Dermis blood vessel endothelial cell (primary cell): ENCODE measurements at places on chromosomes 7 and 10. TPM values are rescaled to one million over a fixed set of nuclear protein-coding genes. Genes with fewer than 3 reads are reported as not detected.

- no peak for DNase-seq
These were observed 23.6 kb upstream of the ADCYAP1R1 start for GRCh38 chr7:31028417-31028992.

DNA sequence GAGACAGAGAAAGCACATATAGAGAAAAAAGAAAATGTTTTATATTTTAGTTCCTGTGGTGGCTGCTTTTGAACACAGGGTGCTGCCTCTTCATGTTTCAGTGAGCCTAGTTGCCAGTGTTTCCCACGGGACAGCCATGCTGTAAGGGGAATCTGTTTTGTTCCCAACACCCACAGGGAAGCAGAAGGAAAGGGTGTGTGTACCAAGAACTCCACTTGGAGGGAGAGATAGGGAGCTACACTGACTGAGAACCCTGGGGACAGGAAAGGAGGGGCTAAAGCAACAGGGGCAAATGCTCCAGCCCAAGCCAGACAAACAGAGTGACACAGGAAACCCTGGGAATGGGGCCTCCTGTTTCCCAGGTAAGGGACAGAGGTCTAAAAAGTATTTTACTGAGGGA, 40.2 kb downstream of the FRMPD2 start:
- no peak for DNase-seq

DNA sequence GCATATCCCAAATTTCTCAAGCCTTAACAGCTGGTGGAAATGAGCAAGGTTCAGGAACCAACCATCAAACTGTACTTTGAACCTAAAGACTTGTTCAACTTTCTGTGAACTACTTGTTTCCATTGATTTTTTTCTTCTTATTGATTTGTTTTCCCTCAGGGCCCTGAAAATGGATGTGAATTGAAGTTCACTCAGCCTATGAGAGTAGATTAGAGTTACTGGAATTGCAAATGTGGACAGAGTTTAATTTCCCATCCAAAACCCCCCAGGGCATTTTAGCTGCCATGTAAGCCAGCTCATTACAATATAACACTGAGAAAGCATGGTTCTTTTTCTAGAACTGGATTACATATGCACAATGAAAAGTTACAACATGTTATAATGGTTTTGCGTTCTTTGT, 1105.7 kb downstream of the REEP3 start:
- DNase-seq: no peak

GRCh38 chr7:148620749-148621359, 30.3 kb downstream of the C7orf33 start:
- no peak for DNase-seq

DNA sequence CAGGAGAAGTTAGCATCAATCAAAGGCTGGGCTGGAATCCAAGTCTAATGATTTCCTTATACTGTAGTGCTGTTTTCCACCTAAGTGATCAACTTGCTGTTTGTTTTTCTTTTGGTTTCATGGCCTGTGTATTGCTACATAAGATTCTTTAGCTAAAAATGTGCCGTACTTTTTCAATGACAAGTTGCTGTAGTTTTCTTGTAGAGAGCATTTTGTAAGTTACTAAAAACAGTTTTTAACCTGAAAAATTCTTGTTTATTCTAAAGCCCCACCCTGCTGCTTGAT, 1.3 kb downstream of the HELLS start:
- peak; percentile 36 for DNase-seq

- DNase-seq: no peak
These were observed 20.4 kb upstream of the LIMK1 start for GRCh38 chr7:74063223-74063641.

GRCh38 chr7:132080967-132081668, 495.2 kb downstream of the PLXNA4 start:
- no peak for DNase-seq

DNA sequence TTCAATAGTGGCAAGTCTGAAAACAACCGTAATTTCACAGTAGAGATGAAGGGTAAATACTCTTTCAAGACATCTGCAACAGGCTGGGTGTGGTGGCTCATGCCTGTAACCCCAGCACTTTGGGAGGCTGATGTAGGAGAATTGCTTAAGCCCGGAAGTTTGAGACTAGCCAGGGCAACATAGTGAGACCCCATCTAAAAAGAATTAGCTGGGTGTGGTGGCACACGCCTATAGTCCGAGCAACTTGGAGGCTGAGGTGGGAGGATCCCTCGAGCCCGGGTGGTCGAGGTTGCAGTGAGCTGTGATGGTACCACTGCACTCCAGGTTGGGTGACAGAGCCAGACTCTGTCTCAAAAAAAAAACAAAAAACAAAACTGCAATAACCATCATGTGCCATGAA, 71.8 kb downstream of the PFKFB3 start:
- DNase-seq: no peak

DNA sequence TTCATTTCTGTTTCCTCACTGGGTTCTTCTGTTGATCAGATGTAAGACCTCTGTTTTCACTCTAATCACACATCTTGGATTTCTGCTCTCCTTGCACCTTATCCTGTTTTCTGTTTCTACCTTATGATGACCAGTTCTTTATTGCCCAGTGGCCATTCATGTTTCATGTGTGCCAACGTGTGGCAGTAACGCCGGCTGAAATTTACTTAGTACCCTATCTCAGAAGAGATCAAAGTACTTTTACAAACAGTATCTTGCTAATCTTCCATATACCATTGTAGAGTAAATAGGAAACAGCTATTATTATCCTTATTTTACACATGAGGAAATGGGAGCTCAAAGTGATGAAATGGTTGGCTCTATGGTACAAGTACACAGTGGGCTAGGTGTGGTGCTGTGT, 74.0 kb downstream of the GATA3 start:
- no peak for DNase-seq

DNA sequence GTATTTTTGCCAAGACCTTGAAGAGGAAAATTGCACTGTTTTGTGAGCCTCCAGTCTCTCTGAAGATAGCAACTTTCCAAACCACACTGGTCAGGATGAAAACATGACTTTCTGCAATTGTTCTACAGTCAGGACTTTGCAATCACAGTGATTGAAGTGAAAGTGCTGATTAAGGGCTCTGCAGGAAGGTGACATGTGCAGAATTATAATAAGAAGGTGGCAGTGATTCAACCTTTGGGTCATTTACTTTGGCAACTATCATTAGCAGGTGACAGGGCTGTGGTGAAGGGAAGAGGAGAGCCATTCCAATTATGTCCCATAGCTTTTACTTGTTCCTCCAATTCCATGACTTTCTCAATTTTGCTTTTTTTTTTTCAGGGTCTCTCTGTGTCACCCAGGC, 350.0 kb upstream of the FZD8 start:
- no peak for DNase-seq

- peak; percentile 70 for DNase-seq
These were observed 18.7 kb upstream of the ZNF488 start for GRCh38 chr10:47402641-47403301.

GRCh38 chr10:110887560-110887959, 15.8 kb downstream of the PDCD4 start:
- DNase-seq: no peak

GRCh38 chr7:77935652-77936348, 137.2 kb downstream of the PHTF2 start:
- peak; percentile 20 for DNase-seq

DNA sequence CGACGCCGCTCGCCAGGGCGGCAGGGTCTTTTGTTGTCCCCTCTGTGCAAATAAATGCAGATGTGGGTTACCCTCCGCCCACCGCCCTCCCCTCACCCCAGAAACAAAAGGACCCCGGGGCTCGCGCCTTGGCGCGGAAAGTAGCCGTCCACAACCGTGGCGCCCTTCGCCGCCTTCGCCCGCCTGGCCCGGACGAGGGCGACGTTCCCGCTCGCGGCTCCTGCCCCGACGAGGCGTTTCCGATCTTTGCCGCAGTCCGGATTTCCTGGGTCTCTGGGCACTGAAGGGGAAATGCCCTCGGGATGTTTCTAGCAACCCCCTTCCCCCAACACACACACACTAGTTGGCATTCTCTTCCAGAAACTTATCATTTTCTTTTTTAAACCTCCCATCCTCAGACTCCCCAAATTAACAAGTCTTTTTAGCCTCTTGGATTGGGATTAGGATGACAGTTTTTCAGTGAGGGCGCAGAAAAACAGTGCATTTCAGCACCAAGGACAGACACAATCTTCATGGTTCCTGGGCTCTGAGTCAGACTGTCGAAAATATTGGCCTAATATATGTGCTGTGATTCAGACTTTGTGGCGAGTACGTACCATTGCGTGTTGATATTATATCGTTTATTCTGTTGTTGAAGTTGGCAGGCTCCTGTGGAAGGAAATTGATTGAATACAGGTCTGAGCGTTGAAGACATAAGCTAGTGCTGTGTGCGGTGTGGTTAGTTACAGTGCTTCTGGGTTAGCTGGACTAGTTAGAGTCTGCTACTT, 771 bp downstream of the PHYHIPL start:
- peak; percentile 10 for DNase-seq

- DNase-seq: no peak
These were observed 1.7 kb downstream of the FOXP2 start for GRCh38 chr7:114416129-114416990.

DNA sequence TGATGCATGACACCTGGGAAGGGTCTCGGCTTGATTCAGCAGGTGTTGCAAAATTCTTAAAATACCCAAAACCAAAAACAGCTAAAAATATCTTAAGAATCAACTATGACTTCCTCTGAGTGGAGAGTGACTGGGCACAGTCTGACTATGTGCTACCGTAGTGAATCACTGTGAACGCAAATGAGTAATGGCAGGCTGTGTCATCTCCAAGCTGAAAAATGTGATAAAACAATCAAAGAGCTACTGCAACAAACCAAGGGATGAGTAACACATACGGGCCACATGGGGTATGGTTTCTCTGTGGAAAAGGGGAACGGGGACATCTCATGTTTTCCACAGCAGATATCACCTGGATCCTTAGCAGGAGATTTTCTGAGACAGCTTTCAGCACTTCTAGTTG, 127.5 kb downstream of the ABCA13 start:
- DNase-seq: peak; percentile 3

- no peak for DNase-seq
These were observed 105.5 kb upstream of the WAC start for GRCh38 chr10:28427376-28427775.

GRCh38 chr10:104255311-104255981, 754 bp downstream of the GSTO1 start:
- DNase-seq: peak; percentile 93

GRCh38 chr7:14303536-14303935, 314.1 kb upstream of the ETV1 start:
- DNase-seq: no peak

GRCh38 chr7:96521068-96521894, 188.4 kb downstream of the SEM1 start:
- DNase-seq: no peak

DNA sequence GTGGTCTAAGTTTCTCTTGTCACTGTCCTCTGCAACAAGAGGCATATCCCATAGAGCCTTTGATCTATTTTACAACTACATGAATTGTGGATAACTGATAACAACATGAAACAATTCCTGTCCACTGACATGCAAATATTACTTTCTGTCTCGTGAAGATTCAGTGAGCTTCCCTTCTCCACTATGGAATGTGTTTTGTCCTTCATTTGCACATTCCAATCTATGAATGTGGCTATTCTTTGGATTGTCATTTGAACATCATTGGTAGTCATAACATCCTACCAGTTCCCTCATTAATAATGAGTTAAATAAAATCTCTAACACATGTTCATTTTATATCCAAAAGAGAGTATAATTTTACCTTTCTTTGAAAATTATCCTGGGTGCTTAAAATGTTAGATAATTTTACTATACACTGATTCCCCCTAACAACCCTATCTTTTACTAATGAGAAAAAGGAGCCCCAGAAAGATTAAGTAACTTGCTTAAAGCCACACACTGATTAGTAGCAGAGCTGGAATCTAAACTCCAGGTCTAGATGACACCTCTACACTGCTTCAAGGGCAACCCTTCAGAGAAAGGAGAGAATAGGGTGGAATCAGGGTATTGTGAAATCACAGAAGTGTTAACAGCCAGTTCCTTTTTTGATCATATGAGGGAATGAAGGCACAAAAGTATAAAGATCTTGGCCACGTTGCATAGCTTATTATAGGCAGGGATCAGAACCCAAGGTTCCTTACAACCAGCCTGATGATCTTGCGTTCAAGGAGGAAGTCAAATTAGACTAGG, 39.1 kb downstream of the PDE1C start:
- DNase-seq: no peak

DNA sequence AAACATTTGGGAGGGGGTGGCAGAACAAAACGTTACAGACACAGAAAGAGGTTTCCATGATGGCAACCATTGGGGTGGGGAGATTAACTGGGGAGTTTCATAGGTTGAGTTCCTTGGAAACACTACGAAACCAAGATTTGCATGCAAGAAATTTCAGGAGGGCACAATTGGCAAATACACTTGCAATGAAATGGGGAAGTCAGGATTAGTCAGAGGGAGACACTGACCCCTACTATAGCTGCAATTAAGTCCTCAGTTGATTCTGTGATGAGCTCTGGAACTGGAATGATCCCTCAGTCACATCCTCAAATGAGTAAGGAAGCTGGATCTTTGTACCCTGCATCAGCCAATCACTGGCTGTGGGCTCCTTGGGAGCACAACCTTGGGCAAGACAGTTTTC, 22.1 kb downstream of the CPEB3 start:
- DNase-seq: no peak

DNA sequence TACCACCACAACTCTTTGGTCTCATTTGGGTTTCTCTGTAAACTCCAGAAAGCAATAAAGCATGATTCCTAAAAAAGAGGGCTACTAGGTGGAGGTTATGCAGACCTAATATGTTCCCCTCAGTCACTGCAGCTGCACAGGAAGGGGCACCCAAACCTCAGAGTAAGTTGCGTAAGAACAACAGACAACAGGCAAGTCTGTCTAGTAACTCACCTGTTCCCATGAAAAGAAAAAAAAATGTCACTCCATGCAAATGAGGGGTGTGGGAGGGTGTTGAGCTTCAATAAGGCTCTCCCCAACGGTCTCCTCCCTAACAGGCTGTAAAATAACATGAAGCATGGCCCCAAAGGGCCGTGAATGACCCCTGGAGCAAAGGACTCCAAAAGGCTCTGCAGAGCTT, 461.4 kb downstream of the KCNMA1 start:
- no peak for DNase-seq

PDK4 gene
- 88.9 and 105 TPM in 2 replicates for total RNA-seq

STK31 gene
- total RNA-seq: 0.17 and 0.19 TPM in 2 replicates

KLLN gene
- 0.17 and 0.47 TPM in 2 replicates for total RNA-seq

GIMAP7 gene
- 111 and 145 TPM in 2 replicates for total RNA-seq

MYL7 gene
- total RNA-seq: not detected in 2 replicates

DRGX gene
- total RNA-seq: not detected in 2 replicates

EMX2 gene
- total RNA-seq: 0.09 and 0.17 TPM in 2 replicates

CWF19L1 gene
- total RNA-seq: 32.5 and 37.0 TPM in 2 replicates
